ENCODE measurements at places on chromosomes 7 and 10.
A peak's percentile ranks its signal among the peaks of the same experiment; 100 is the strongest.

- H3K36me3 ChIP-seq: no peaks in the 10 kb centered on the region
- no peaks in the 10 kb centered on the region for H3K4me1 ChIP-seq
- H3K4me3 ChIP-seq: no peak overlapping the region
- no peaks in the 10 kb centered on the region for H3K27me3 ChIP-seq
These were observed 355.4 kb downstream of the HGF start for GRCh38 chr7:81414411-81414810.

DNA sequence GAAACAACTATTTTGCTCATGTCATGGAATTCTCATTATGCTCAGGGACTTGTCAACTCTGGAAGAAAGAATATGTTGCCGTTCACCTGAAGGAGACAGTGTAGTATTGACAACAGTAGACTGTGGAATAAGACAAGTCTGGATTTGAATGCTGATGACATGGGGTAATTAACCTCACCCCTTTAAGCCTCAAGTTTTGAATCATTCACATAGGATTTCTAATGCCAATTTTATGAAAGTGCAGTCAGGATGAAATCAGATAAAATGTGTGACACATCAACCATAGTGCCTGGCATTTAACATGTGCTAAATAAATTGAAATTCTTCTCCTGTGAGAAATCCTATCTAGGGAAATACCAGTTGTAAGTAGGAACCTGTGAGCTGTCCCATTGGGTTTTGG lies 305.8 kb downstream of the KIF20B start:
- H3K27me3 ChIP-seq: no peaks in the 10 kb centered on the region
- H3K4me1 ChIP-seq: no peaks in the 10 kb centered on the region
- H3K36me3 ChIP-seq: no peaks in the 10 kb centered on the region

DNA sequence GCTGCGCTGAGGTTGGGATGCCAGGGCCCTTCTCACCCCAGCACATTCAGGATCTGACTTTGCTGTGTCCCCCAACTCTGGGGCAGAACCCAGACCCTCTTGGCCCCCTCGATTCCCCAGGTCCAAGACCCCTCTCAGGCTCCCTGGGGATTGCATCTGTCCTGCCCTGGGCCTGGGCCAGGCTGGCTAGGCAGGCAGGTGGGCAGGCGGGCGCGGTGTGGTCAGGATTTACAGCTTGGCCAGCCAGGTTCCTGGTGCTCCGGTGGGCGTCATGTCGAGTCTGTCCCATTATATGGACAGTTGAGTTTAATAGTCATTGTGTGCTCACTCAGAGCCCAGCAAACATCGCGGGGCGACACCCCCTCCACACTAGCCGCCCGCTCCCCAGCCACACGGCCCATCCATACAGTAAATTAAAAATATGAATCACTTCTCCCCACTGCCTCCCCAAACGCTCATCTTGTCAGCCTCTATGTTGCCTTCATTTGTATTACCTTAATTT lies 23.5 kb downstream of the POLL start:
- H3K27me3 ChIP-seq: peaks cover 10% of the 10 kb centered on the region
- H3K4me3 ChIP-seq: no peak overlapping the region
- no peaks in the 10 kb centered on the region for H3K36me3 ChIP-seq
- no peak overlapping the region for H3K27ac ChIP-seq

DNA sequence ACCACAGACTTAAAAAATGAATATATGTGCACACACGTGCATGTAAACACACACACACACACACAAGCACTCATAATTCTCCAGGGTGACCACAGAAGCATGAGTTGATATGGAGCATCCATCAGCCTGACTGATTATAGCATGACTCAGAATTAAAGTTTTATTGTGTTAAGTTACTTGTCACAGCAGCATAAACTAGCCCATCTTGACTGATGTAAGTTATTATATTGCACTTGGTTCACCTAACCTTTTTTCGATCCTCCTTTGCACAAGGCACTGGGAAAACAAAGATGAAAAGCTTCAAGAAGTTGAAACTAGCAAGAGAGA lies 18.8 kb upstream of the SLC35G1 start:
- H3K27ac ChIP-seq: no peak overlapping the region
- H3K4me1 ChIP-seq: no peaks in the 10 kb centered on the region

- peaks cover 20% of the 10 kb centered on the region for H3K4me1 ChIP-seq
- DNase-seq: no peak
- no peaks in the 10 kb centered on the region for H3K27me3 ChIP-seq
- no peak overlapping the region for H3K27ac ChIP-seq
These were observed 49.5 kb downstream of the WAPL start for GRCh38 chr10:86472061-86472460.

GRCh38 chr10:118980870-118981269 lies 48.6 kb upstream of the NANOS1 start:
- DNase-seq: no peak
- H3K27me3 ChIP-seq: no peaks in the 10 kb centered on the region
- H3K4me3 ChIP-seq: no peak overlapping the region
- H3K4me1 ChIP-seq: no peaks in the 10 kb centered on the region

GRCh38 chr7:151056666-151057505 lies 811 bp downstream of the CDK5 start:
- peaks cover 35% of the 10 kb centered on the region for H3K4me1 ChIP-seq
- H3K4me3 ChIP-seq: peak overlapping the region; percentile 31
- no peaks in the 10 kb centered on the region for H3K27me3 ChIP-seq
- H3K27ac ChIP-seq: no peak overlapping the region
- no peaks in the 10 kb centered on the region for H3K36me3 ChIP-seq
- peak; percentile 35 for DNase-seq

DNA sequence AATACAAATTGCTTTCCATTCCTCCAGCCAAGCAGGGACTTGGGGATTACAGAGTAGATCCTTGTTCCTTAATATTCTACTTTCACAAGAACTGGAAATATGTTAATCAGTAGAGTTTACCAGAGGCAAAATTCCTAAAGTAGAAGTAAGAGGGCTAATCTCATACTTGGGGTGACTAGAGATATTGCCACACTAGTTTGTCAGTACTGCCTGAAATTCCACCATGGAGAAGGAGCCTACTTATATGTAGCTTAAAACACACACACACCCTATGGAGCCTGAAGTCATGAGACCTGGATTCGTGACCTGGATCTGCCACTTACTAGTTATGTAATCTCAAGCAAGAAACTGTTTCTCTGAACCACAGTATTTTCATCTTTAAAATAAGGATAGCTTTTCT lies 33.9 kb downstream of the STRIP2 start:
- peaks cover 8% of the 10 kb centered on the region for H3K4me1 ChIP-seq
- no peaks in the 10 kb centered on the region for H3K36me3 ChIP-seq
- peak; percentile 17 for DNase-seq
- no peaks in the 10 kb centered on the region for H3K27me3 ChIP-seq

GRCh38 chr7:98548971-98549370 lies 68.1 kb upstream of the NPTX2 start:
- no peaks in the 10 kb centered on the region for H3K4me1 ChIP-seq
- H3K36me3 ChIP-seq: no peaks in the 10 kb centered on the region
- H3K27me3 ChIP-seq: no peaks in the 10 kb centered on the region
- no peak overlapping the region for H3K4me3 ChIP-seq
- no peak overlapping the region for H3K27ac ChIP-seq
- no peak for DNase-seq

DNA sequence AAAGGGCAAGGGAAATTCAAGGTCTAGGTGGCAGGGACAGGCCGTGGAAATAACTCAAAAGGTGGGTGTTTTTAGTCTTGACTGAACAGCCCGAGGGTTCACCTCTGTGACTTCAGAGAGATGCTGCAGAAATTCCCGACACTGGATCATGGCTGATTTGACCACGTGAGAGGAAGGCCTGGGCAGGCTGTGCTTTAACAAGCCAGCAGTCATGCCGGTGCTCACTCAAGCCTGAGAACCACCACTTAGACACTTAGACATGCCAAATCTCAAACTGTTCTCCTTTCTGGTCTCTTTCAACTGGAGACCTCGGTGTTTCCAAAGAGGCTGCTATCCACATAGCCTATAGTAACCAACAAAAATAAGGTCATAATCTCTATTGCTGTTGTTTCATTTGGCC lies 15.4 kb downstream of the TECTB start:
- H3K27ac ChIP-seq: peak overlapping the region; percentile 97
- no peak overlapping the region for H3K4me3 ChIP-seq
- peaks cover 48% of the 10 kb centered on the region for H3K4me1 ChIP-seq

DNA sequence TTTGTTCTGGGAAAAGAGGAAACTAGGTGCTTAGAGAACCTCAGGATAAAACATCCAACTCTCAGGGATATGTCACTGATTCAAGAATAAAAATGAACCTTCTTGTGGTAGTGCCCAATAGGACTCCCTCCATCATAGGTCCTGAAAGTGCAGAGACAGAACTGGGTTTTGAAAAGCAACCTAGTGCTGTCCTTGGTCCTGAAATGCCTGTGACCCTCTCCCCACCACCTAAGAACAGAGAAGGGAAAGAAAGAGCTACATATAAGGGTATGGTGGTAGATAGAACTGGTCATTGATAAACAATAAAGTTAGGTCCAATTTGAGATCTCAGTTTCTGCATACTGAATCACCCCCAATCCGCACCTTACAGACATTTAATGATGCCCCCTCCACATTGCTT lies 953.3 kb downstream of the XPNPEP1 start:
- H3K27ac ChIP-seq: no peak overlapping the region
- no peak overlapping the region for H3K4me3 ChIP-seq
- H3K4me1 ChIP-seq: no peaks in the 10 kb centered on the region
- no peak for DNase-seq
- no peaks in the 10 kb centered on the region for H3K27me3 ChIP-seq
- H3K36me3 ChIP-seq: no peaks in the 10 kb centered on the region

DNA sequence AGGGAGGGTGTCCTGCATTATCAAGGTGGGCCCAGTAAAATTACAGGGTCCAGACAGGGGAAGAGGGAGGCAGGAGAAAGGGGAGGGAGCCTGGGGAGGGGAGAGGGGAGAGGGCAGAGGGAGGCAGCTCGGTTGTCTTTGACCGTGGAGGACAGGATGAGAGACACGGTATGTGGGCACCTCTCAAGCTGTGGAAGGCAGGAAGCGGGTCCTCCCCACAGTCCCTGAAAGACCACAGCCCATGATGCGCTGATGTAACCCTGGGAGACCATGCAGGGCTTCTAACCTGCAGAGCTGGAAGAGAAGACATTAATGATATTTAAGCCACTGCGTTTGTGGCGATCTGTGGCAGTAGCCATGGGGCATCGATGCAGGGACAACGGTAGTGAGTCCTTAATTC lies 27.2 kb upstream of the MNX1 start:
- no peak for DNase-seq
- H3K4me3 ChIP-seq: no peak overlapping the region
- H3K27ac ChIP-seq: no peak overlapping the region
- no peaks in the 10 kb centered on the region for H3K4me1 ChIP-seq

GRCh38 chr7:115775981-115776380 lies 254.6 kb downstream of the TFEC start:
- H3K27me3 ChIP-seq: no peaks in the 10 kb centered on the region
- no peak overlapping the region for H3K4me3 ChIP-seq
- H3K36me3 ChIP-seq: no peaks in the 10 kb centered on the region
- H3K27ac ChIP-seq: no peak overlapping the region

- no peaks in the 10 kb centered on the region for H3K4me1 ChIP-seq
- no peaks in the 10 kb centered on the region for H3K36me3 ChIP-seq
- no peak overlapping the region for H3K27ac ChIP-seq
- DNase-seq: no peak
- H3K4me3 ChIP-seq: no peak overlapping the region
- H3K27me3 ChIP-seq: no peaks in the 10 kb centered on the region
These were observed 119.5 kb downstream of the SEC23IP start for GRCh38 chr10:120012131-120012400.

DNA sequence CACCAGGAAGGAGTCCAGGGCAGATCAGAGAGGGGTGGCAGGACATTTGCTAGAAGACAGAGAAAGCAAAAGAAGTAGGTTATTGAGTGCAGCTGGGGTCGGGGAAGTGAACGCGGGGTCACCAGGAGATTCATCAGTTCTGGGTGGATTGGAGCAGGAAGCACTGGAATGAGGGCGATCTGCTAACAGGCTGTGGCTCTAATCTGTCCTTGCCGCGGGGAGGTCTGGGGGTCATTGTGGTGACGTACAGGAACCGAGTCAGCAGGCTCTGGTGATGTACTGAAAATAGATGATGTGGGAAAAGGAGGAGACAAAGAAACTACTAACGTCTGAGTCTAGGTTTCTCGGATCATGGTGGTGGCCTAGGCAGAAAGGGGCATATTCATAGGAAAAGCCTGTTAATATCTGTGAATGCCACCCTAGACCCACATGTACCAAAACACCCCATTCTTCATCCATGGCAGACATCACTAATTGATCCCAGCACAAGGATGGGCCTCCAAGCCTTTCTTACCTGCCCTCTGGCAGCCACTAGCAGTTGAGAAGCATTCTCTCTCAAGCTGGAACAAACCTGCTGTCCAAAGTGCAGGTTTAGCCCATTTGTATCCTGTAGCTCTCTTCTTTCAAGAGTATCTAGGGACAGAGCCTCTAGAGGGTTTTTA lies 134.5 kb downstream of the C10orf105 start:
- no peak for DNase-seq
- H3K27me3 ChIP-seq: no peaks in the 10 kb centered on the region
- H3K4me1 ChIP-seq: peaks cover 5% of the 10 kb centered on the region
- H3K36me3 ChIP-seq: no peaks in the 10 kb centered on the region
- H3K4me3 ChIP-seq: no peak overlapping the region

GRCh38 chr7:103766660-103767059 lies 222.8 kb downstream of the RELN start:
- DNase-seq: no peak
- no peaks in the 10 kb centered on the region for H3K27me3 ChIP-seq
- no peaks in the 10 kb centered on the region for H3K36me3 ChIP-seq
- no peak overlapping the region for H3K4me3 ChIP-seq
- no peak overlapping the region for H3K27ac ChIP-seq

- no peak overlapping the region for H3K27ac ChIP-seq
- H3K4me1 ChIP-seq: peaks cover 3% of the 10 kb centered on the region
- no peak overlapping the region for H3K4me3 ChIP-seq
- H3K36me3 ChIP-seq: no peaks in the 10 kb centered on the region
These were observed 35.0 kb upstream of the HABP2 start for GRCh38 chr10:113517901-113518260.

GRCh38 chr10:77902159-77902558 lies 24.4 kb downstream of the DLG5 start:
- H3K36me3 ChIP-seq: no peaks in the 10 kb centered on the region
- no peak overlapping the region for H3K4me3 ChIP-seq
- no peak for DNase-seq
- H3K27ac ChIP-seq: no peak overlapping the region

DNA sequence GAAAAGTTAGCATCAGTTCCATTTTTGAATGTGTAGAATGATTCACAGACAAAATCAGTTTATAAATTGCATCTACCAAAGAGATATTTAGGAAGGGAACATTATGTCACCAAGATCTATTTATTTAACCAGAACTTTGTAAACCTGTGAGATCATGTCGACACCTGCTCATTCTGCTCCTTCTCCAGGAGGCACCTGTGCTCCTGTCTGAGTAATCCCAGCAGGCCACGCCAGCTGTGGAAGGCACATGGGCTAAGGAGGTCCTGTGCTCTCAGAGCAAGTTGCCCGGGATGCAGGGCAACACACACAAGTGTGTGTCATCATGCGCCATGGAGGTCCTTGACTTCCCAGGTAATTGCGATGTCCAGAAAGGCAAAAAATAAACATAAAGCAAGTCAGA lies 45.5 kb upstream of the ADARB2 start:
- no peaks in the 10 kb centered on the region for H3K27me3 ChIP-seq
- no peaks in the 10 kb centered on the region for H3K4me1 ChIP-seq
- H3K4me3 ChIP-seq: no peak overlapping the region
- H3K36me3 ChIP-seq: no peaks in the 10 kb centered on the region

- DNase-seq: no peak
- no peaks in the 10 kb centered on the region for H3K36me3 ChIP-seq
- H3K27me3 ChIP-seq: no peaks in the 10 kb centered on the region
- H3K27ac ChIP-seq: no peak overlapping the region
These were observed 173.7 kb downstream of the POM121L12 start for GRCh38 chr7:53209129-53209528.

- no peaks in the 10 kb centered on the region for H3K27me3 ChIP-seq
- no peak overlapping the region for H3K4me3 ChIP-seq
- DNase-seq: no peak
- H3K4me1 ChIP-seq: peaks cover 7% of the 10 kb centered on the region
These were observed 99.5 kb upstream of the TNRC18 start for GRCh38 chr7:5523052-5523711.

All from thyroid gland (tissue), 4 donors.